Calu3 (cell line): ENCODE measurements at places on chromosomes 12 and 14. TPM values are rescaled to one million over a fixed set of nuclear protein-coding genes. Genes with fewer than 3 reads are reported as not detected.

Gene MSRB3
- 1.4 and 1.5 TPM in 2 replicates for total RNA-seq

Gene SMAGP
- total RNA-seq: 60.9 and 64.1 TPM in 2 replicates

Gene COCH
- 10.3 and 15.8 TPM in 2 replicates for total RNA-seq

Gene MON2
- total RNA-seq: 46.7 and 48.6 TPM in 2 replicates

Gene LTBP2
- total RNA-seq: 1.3 and 4.3 TPM in 2 replicates

GRCh38 chr12:111006621-111007020 is 86.2 kb upstream of the MYL2 start:
- no peak for DNase-seq

- no peak for DNase-seq
These were observed 209.6 kb upstream of the KRR1 start for GRCh38 chr12:75720812-75721641.

- no peak for DNase-seq
These were observed 84.0 kb downstream of the PRMT8 start for GRCh38 chr12:3574986-3575385.

DNA sequence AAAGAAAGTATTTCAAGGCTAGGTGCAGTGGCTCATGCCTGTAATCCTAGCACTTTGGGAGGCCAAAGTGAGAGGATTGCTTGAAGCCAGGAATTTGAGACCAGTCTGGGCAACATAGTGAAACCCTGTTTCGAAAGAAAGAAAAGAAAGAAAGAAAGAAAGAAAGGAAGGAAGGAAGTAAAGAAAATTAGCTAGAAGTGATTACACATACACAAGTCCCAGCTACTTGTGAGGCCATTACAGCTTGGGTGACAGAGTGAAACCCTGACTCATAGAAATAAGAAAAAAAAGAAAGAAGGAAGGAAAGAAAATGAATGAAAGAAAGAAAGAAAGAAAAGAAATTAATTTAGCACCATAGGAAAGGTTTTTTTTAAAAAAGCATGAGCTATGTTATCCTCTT is 33.3 kb upstream of the PPP1CC start:
- no peak for DNase-seq

Gene LTB4R
- total RNA-seq: 13.4 and 18.7 TPM in 2 replicates

Gene SERPINA12
- total RNA-seq: not detected in 2 replicates

Gene TEX52
- not detected in 2 replicates for total RNA-seq

Gene HVCN1
- total RNA-seq: 0.71 and 0.99 TPM in 2 replicates

DNA sequence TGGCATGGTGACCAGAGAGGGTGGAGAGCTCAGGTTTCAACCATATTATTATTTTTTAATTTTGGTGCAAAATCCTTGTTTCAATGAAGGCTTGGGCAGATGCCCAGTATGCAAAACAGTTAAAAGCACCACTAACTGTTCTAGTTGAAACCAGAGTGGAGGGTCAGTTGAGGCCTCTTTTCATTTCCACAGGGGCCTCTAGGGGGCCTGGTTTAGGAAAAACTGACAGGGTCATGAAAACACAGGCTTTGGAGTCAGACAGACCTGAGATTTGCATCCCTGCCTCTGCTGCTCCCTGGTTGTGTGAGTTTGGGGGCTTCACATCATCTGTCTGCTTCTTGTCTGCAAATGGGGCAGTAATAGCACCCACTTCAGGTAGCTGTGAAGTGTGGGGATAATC is 3.3 kb upstream of the RPH3A start:
- DNase-seq: no peak

DNA sequence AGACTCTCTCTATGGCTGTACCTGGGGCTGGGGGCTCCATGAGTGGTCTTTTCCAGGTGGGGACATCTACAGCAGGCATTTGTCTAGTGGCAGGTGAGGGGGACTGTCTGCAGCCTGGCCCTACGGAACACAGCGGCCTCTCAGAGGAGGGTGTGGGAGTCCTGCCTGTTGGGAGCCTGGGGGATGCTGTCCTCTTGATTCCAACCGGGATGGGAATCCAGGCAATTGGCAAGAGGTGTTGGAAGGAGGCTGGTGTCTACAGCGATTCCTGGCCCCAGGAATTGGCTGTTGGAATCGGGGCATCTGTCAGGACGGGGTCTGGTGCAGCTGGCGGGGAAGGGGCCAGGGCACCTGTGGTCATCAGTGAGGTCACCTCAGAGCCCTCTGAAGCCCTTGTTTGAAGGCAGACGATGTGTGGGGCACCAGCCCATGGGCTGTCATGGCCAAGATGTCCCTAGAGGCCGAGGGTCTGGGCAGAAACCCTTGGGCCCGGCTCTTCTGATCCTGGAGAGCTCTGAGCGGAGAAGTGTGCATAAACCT is 386.3 kb downstream of the TMEM121 start:
- no peak for DNase-seq

Gene CLEC14A
- total RNA-seq: not detected in 2 replicates

Gene TAS2R19
- 3.2 and 4.5 TPM in 2 replicates for total RNA-seq

- DNase-seq: no peak
These were observed 35.8 kb downstream of the IL31 start for GRCh38 chr12:122138181-122138580.

Gene IGFBP6
- total RNA-seq: 25.4 and 67.0 TPM in 2 replicates

Gene KLRC4
- total RNA-seq: not detected in 2 replicates

GRCh38 chr14:67423424-67423823 is 11.5 kb upstream of the PLEK2 start:
- no peak for DNase-seq

Gene POTEG
- total RNA-seq: not detected in 2 replicates

Gene TMTC2
- total RNA-seq: 31.2 and 31.4 TPM in 2 replicates

GRCh38 chr14:87014856-87015255 is 978.1 kb downstream of the GALC start:
- no peak for DNase-seq

DNA sequence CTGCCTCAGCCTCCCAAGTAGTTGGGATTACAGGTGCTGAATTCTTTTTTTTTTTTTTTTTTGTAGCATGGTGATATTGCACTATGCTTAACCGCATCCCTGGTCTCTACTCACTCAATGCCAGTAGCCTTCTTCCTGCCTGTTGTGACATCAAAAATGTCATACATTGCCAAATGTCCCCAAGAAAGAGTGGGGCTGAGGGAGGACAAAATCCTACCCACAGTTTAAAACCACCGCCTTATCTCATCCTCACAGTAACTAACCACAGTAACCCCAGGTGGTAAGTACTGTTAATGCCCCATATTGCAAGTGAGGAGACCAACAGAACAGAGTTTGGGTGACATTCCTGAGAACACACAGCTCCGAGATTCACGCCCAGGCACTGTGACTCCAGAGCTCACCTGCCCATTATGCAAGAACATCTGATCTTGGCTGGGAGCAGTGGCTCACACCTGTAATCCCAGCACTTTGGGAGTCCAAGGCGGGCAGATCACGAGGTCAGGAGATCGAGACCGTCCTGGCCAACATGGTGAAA is 19.6 kb downstream of the MORN3 start:
- DNase-seq: no peak

Gene CD69
- total RNA-seq: 1.7 and 2.6 TPM in 2 replicates

DNA sequence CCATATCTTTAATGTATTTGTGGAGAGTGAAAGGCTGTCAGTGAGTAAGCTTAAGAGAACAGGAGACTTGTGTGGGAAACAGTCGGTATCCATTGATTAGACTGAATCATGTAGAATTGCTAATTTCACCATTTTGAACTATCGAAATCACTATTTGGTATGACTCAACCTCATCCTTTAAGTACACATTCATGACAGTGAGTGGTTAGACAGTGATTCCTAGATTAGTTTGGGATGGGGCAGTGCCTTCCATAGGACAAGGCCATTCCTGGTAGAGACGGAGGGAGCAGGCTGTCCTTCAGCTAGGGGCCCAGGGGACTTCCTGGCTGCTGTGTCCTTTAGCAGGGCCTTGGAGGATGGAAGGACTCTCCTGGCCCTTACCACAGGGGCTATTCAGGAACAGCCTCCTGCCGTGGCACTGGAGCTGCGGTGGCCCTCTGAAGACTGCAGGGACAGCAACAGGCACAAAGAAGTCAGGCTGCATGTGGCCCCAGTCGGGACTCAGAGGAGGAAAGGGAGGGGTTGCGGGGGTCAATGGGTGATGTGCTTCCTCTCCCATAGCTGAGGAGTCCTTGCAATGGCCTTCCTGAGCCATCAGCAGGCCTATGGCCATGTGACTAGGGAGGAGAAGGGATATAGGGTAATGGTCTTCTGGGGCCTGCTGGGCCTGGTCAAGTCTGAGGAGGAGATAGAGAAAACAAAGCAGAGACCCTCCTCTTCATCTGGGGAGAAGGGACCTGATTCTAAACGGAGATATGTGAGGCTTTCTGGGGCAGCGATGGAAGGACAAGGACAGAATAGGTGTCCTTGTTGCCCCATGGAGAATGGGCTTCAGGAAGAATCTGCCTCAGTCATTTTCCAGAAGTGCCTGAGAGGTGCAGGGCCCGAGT is 11.2 kb downstream of the SERPINA1 start:
- DNase-seq: no peak

Gene FAM90A1
- 0.50 and 0.61 TPM in 2 replicates for total RNA-seq

Gene COX14
- total RNA-seq: 37.1 and 39.7 TPM in 2 replicates

GRCh38 chr14:80358112-80358511 is 146.8 kb upstream of the DIO2 start:
- DNase-seq: no peak

Gene PTGER2
- 0.29 TPM in 1 of 2 replicates, not detected in the other for total RNA-seq

GRCh38 chr12:93616584-93617101 is 44.2 kb downstream of the SOCS2 start:
- no peak for DNase-seq

Gene P2RX7
- total RNA-seq: not detected in 2 replicates

DNA sequence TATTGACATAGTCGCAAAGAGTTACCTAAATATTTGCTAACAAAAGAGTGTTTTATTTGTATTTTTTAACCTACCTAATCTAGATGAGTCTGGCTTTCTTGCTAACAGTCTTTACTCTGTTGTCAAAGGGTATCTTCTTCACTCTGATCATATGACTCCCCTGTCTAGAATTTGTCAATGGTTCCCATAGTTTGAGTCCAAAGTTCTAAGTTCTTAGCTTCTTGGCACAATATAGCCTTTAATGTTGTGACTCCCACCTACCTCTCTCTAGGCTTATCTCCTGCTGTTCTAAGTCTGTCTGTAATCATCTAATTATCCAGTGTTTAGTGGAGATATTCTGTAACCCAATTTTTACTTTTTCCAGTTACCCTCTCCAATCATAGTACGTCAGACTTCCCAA is 104.3 kb upstream of the PDE3A start:
- no peak for DNase-seq

GRCh38 chr14:33480887-33481184 is 470.0 kb downstream of the EGLN3 start:
- no peak for DNase-seq
